ENCODE measurements at places on chromosomes 6 and 20.

DNA sequence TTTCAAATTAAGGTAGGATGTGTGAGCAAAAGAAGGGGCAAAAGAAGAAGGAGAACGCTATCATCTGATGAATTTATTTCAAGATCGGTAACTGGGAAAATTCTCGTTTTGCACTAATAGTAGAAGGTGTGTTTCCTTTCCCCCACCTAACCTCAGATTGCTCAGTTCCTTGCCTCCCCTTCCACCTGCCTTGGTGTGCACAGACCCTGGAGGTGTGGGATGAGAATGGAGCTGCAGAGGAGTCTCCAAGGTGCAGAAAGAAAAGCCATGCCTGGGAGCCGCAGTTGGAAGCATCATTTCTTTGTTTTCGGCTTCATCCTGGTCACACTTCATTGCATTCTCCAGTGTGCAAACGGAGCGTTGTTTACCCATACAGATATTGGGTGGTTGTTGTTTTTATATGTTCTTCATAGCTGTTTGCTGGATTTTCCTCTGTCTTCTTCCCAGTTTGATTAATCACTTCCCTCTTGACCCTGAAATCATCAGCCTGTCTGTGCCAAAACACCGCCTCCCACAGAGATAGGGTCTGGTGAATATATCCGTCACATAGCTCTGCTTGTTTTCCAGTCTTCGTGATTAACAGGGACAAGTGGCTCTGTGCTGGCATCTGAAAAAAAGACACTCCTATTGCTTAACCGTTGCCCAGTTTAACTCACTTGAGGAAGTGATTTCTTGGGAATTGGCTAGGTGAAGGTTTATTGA lies 40.2 kb upstream of the NEDD9 start:
- DNase-seq: no peak

DNA sequence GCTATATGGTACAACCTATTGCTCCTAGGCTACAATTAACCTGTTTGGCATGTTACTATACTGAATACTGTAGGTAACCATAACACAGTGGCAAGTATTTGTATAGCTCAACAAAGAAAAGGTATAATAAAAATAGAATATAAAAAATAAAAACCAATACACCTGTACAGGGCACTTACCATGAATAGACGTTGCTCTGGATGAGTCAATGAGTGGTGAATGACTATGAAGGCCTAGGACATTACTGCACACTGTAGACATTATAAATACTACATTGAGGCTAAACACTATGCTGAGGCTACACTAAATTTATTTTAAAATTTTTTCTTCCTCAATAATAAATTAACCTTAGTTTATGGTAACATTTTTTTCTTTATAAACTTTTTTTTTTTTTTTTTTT lies 18.6 kb downstream of the ELOVL5 start:
- DNase-seq: no peak

- DNase-seq: no peak
These were observed 67.2 kb upstream of the PTGIS start for GRCh38 chr20:49635166-49635565.

DNA sequence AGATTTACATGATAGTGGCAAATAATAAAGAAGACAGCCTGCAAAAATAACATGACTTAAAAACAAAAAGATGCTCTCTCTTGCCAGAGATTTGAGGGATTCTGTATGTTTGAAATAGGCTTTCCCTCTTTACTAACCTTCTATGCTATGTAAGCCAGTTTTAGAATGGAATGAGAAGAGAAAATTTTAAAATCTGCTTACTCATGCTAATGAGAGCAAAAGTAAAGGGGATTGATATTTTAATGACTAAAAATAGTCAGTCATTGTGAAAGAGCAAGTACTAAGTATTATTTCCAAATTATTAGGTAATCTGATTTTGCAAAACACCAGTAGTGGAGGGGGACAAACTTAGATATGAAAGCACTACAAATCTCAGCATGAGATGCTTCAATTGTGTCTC lies 563.3 kb upstream of the ADGRB3 start:
- no peak for DNase-seq

Measured in LNCaP clone FGC (cell line).